ENCODE measurements at places on chromosomes 2 and 18.
A peak's percentile ranks its signal among the peaks of the same experiment; 100 is the strongest.

GRCh38 chr2:150732491-150732890, 245.0 kb upstream of the RND3 start:
- no peak for DNase-seq

DNA sequence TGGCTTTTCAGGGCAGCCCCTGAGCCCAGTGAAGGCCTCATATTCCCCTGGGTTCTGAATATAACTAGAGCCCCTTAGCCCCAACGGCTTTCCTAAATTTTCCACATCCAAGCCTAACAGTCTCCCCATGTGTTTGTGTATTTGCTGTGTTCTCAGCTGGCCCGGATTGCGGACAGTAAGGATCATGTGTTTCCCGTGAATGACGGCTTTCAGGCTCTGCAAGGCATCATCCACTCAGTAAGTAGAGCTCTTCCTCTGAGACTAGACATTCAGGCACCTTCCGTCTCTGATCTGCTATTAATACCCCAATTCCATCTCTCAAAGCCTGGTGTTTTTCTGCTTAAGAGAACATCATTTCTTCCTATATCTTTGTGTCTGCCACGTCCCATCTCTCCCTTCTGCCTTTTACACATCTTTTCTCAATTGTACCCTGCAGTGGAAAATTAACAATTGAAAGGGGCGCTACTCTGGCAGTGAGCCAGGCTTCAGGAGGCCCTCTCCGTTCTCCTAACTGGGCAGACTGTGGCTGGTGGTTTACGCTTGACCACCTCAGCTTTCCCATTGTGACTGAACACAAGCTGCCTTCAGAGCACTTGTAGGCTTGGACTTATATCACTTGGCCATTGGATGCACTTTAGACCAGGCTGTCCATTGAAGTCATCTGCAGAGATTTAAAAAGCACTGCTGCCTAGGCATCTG, 64.4 kb downstream of the ANTXR1 start:
- no peak for DNase-seq

DNA sequence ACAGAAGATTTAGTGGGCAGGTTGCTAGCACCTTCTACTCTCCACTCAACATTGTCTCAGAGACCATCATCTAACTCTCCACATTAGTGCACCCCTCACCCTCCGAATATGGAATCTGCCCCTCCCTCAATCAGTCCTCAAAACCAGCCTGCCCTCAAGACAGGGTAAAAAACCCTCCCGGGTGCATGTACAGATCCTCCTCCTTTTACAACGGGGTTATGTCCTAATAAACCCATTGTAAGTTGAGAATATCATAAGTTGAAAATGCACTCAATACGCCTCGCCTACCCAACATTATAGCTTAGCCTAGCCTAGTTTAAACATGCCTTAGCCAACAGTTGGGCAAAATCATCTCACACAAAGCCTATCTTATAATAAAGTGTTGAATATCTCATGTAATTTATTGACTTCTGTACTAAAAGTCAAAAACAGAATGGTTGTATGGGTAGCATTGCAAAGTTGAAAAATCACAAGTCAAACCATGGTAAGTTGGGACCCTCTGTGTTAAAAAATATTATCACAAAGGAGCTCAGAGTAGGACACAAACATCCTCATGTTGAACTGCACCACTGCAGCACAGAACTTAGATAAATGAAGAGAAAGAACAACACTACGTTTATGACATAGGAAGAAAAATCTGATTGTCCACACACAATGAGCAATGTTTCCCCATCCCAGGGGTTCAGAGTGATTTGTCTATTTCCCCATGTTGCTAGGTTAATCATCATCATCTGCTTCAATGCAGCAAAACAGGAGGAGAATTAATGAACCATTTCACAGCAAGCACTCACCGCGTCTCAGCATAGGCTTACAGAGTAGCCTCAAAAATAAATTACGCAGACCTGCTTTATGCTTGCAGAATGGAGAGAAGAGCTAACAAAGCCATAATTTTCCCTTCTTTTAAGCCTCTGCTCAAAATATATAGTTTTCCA, 184.1 kb upstream of the ARL4C start:
- DNase-seq: no peak

- DNase-seq: no peak
Observed at GRCh38 chr2:149344105-149344504, 13.7 kb downstream of the LYPD6 start.

DNA sequence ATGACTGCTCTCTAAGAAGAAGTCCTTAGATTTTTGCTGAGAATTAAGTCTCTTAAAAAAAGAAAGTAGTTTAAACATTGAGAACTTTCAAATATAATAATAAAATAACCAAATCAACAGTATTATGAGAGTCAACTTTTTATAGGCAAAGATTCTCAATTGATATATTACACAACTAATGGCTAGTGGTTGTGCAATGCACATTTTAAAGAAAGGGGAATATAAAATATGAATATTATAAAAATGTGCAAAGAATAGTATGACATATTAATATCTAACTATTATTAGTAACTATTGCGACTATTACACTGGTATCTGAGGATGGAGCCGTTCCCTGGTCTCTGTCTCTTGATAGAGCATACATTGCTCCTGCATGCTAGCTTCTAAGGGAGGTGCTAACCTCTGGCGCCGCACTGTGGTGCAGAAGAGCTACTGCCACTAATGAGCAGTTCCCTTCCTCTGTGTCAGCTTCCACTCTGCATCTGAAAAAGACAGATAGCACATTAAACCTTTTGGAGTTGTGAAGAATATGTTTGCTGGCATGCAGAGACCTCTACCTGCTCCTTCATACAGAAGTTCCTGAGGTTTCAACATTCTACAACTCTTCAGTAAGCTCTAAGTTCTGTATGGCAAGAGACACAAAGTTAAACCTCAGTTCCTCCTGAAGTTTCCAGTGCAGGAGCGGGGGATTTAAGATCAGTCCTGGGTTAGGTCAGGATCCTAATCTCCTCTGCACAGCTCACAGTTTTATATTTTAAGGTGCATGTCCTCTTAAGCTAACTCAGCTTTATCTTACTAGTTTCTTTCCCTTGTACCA, 3.5 kb upstream of the SLC9A2 start:
- peak; percentile 36 for DNase-seq

GRCh38 chr2:18432999-18433398, 127.5 kb downstream of the RDH14 start:
- no peak for DNase-seq

GRCh38 chr2:80889009-80889408, 584.5 kb upstream of the LRRTM1 start:
- DNase-seq: no peak

GRCh38 chr18:22499421-22499820, 81.7 kb upstream of the CTAGE1 start:
- DNase-seq: no peak

DNA sequence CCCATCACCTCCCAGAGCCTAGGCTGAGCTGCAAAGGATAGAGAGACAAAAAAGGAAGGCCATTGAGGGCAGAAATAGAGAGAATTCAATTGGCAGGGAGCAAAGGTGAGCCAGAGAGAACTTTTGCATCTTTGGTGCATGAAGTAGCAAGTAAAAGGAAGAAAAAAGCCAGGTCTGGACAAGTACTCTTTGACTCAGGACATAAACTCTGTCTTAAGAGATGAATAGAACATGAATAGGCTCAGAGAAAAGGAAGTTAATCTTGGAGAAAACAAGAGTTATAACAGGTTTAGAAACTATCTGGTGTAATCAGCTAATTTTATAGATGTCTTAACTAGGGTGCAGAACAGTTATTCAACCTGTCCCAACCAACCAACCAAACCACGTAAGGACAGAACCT, 95.2 kb downstream of the CNTNAP5 start:
- DNase-seq: no peak

GRCh38 chr2:181679544-181679979, 755 bp downstream of the NEUROD1 start:
- no peak for DNase-seq

GRCh38 chr2:234880551-234881211, 71.1 kb upstream of the SH3BP4 start:
- DNase-seq: no peak

GRCh38 chr2:109694190-109694589, 80.0 kb downstream of the SOWAHC start:
- no peak for DNase-seq

GRCh38 chr2:142082368-142082767, 48.4 kb downstream of the LRP1B start:
- no peak for DNase-seq

GRCh38 chr18:54020156-54020745, 204.2 kb downstream of the MBD2 start:
- no peak for DNase-seq

GRCh38 chr18:78153362-78153761, 826.3 kb upstream of the SALL3 start:
- DNase-seq: no peak

- DNase-seq: peak; percentile 62
Observed at GRCh38 chr2:88753833-88754584, 62.5 kb downstream of the RPIA start.

GRCh38 chr2:231909631-231910030, 16.6 kb downstream of the NPPC start:
- DNase-seq: no peak

- no peak for DNase-seq
Observed at GRCh38 chr2:47506436-47506835, 103.5 kb downstream of the MSH2 start.

DNA sequence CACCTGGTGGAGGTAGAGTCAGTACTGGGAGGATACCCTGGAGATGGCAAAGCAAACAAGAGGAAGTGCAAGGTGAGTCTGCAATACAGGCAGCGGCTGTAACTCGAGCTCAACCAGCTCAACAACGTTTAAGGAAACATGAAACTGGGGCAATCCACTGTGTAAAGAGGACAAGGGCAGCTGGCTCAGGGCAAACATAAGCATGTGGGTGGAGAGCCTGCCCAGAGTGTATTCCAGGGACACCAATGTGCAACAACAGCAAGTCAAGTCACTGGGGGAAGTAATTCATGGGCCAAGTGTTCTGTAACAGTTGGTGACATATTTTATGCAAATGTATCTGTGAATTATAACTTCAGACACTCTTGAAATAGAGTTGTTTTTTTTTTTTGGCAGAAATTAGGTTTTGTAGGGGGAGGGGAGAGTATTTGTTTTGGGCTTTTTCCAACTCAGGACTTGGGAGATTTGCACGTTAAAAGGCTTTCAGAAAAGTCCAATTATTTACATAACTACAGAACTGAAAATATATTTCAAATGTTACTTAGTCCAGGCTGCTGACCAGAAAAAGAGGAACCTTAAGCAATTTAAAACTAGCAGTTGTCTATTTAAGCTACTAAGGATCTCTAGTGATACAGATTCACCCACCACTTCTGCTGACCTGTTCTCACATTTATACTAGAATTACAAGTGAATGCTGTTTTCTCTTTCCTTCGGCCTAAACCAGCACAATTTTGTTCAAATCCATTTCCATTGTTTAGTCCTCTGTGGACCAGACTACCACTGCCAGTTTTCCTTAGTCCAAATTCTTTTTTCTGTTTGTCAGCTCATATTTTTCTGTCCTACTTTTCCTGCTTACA, 18.6 kb downstream of the NRXN1 start:
- no peak for DNase-seq

DNA sequence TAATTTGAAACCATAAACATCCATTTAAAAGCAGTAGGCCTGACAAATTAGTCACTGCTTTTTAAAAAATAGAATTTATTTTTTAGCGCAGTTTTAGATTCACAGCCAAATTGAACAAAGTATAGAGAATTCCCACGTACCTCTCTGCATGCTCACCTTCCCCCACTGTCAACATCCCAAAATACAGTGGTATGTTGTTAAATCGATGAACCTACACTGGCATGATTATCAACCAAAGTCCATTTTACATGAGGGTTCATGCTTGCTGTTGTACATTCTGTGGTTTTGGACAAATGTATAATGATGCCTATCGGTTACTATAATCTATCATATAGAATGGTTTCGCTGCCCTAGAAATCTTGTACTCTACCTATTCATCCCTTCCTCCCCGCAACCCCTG, 5.6 kb upstream of the ELOA2 start:
- DNase-seq: no peak

DNA sequence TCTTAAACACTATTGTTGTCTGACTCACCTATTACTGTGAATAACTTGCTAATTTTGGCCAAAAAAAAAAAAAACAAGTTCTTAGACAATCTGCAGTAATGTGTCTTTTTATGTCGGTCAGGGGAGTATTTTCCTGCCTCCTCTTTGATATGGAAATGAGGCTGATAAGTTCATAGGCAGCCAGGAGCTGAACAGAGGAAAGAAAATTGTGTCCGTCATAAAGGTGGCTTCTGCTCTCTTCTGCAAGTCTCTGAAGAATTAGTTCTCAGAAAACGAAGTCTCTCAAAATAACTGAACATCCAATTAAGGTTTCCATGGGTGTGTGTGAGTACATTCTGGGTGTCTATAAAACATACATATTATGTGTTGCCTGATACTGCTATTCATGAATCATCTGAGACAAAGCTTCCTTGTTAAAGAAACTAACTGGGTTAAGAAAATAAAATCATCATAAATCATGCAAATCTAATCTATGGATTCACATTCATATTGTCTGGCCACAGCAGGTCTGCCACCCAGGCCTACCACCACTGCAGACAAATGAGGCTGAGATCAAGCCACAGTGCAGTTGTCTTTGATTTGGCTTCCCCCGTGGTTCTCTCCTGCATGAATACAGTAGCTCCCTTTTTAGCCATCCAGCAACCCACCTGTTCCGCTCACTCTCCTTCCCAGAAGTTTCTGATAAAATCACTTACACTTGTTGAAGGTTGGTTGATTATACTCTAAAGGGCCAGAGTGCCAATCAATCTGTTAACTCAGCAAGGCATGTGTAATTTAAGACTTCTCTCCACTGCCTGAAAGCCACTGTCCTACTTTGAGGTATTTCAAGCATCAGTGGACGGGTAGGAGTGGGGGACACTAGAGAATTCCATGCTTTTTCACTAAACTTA, 19.4 kb upstream of the SP5 start:
- no peak for DNase-seq

DNA sequence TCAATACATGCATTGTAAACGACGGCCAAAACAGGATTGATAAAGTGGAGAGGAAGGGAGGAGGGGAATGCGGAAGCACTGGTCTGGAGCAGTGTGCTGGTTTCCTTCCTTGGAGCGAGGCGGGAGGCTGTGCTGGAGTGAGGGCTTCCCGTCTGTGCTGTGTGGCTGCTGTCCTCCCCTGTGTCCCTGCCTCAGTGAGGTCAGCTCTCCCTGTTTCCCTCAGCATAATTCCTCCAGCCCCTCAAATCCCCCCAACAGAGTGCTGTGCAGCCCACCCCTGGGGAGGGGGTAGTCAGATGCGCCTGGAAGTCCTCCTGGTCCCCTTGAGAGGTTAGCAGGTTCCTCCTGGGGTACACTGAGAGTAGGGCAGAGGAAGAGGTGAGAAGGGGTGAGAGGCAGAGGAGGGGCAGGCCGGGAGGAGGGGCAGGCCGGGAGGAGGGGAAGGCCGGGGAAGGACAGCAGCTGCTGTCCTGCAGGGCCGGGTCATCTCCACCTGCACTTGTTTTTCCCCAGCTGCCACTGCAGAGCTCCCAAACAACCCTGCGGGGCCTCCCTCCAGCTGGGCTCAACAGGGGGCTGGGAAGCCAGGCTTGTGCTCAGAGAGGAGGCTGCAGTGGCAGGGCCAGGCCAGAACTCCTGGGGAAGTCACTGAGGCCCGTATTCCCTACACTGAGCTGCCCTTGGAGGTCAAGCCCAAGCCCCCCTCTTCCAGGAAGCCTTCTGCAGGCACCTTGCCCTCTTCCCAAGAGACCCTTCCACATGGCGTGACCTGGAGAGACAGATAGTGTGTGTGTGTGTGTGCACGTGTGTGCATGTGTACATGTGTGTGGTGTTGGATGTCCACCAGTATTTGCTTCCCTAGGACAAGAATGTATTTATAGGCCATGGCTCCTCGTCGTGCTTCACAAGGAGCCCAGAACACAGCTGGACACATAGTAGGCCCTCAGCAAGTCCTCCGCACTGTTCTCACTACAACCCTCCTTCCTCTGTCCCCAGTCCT, 13.2 kb upstream of the ATP6V1B1 start:
- DNase-seq: no peak

GRCh38 chr2:71143782-71144181, 13.3 kb downstream of the MPHOSPH10 start:
- no peak for DNase-seq

All from CD4-positive, alpha-beta T cell treated with Interferon gamma for 1 hour (primary cell).